ENCODE measurements at places on chromosomes 3 and 15.

- DNase-seq: no peak
Observed at GRCh38 chr3:13110678-13111116, 37.5 kb upstream of the IQSEC1 start.

DNA sequence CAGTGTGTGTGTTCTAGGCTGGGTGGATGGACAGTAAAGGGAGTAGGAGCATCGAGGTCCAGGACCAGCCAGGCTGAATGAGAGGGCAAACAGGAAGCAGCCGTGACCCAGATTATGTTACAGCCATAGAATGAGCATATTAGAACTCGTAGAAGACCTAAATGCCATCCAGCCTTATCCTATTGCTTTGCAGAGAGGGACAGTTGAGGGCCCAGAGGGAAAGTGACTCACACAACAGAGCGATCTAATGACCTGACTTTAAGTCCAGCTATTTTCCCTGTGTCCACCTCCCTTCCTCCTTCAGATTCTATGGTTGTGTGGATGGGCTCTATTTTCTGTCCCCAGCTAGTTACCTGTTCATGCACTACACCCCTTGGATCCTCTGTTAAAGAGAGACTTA is 634.1 kb upstream of the TBL1XR1 start:
- no peak for DNase-seq

DNA sequence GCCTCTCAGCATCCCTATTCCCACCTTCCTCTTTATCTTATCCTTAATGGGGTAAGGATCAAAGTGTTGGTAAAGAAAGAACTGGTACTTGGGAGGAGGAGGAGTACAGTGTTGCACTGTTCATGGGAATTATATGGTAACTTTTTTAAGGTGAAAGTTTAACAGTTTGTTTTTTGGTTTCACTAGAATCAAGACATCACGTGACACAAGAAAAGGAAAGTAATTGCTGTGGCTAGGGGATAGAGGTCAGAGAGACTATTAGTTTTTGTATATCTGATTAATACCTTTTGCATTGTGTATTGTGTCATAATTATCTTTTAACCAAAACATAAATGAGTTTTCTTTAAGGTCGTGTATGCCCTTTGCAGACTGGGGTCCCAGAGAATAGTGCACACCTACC is 23.5 kb upstream of the SLC24A5 start:
- DNase-seq: no peak

- no peak for DNase-seq
Observed at GRCh38 chr15:82972990-82973389, 13.0 kb upstream of the RAMAC start.

- no peak for DNase-seq
Observed at GRCh38 chr3:107524326-107524840, 1.6 kb downstream of the BBX start.

DNA sequence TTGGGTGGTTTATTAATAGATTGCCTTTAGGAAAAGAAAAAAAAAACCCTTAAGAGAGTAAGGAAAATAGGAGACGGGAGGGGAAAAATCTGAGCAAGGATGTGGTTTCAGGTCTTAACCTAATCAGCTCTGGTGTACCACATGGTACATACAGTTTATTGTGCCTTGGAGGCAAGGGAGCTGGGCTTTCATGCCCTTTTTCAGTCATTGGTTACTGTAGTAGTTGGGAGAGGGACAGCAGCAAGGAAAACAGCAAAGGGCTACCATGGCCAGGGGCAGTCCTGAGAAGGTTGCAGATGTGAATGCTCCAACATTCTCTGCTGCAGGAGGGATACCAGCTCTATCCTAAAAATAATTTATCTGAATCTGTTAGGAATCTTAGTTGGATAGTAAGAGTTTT is 5.9 kb downstream of the CMC1 start:
- DNase-seq: no peak
